Gastroesophageal sphincter (tissue), 4 donors: ENCODE measurements at places on chromosomes 4 and X.

DNA sequence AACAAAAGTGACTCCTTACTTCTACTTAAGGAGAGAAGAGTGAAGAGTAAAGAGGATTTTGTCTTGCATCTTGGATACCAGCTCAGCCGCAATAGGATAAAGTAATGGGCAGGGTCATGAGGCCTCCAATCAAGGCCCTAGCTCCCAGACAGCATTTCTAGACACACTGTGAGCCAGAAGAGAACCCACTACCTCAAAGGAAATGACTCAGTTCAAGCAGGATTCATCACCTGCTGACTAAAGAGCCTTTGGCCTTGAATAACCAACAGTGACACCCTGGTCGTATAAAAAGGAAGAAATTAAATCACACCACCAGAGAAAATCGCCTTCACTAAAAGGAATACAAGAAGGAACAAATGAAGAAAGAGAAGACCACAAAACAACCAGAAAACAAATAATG lies 416.1 kb downstream of the PCDH18 start:
- ATAC-seq = no peak

GRCh38 chr4:127523369-127523768 lies 109.4 kb upstream of the INTU start:
- no peak for ATAC-seq

GRCh38 chr4:56450342-56450741 lies 14.3 kb downstream of the PAICS start:
- no peak for ATAC-seq

DNA sequence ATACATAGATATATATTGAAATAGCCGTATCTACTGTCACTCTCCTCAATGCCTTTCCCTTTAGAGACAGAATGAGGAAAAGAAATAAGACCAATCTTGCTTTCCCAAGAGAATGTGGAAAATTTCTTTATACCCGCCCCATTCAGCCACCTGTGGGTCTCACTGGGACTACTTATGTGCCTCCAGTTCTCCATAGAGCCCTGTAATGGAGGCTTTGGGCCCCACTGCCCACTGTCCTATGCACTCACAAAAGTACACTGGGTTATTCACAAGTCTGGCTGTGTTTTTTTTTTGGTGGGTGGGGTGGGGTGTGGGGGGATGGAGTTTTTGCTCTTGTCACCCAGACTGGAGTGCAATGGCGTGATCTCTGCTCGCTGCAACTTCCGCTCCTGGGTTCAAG lies 70.4 kb upstream of the ELOVL6 start:
- no peak for ATAC-seq

GRCh38 chr4:127082986-127083385 lies 549.8 kb upstream of the INTU start:
- no peak for ATAC-seq

GRCh38 chr4:26701786-26702227 lies 117.9 kb downstream of the TBC1D19 start:
- ATAC-seq = no peak
